ENCODE measurements at places on chromosomes 16 and 17.
A peak's percentile ranks its signal among the peaks of the same experiment; 100 is the strongest.

- DNase-seq = no peak
These were observed 31.6 kb downstream of the CYB5D2 start for GRCh38 chr17:4174556-4174955.

- no peak for DNase-seq
These were observed 13.2 kb upstream of the NUP93 start for GRCh38 chr16:56716761-56717160.

DNA sequence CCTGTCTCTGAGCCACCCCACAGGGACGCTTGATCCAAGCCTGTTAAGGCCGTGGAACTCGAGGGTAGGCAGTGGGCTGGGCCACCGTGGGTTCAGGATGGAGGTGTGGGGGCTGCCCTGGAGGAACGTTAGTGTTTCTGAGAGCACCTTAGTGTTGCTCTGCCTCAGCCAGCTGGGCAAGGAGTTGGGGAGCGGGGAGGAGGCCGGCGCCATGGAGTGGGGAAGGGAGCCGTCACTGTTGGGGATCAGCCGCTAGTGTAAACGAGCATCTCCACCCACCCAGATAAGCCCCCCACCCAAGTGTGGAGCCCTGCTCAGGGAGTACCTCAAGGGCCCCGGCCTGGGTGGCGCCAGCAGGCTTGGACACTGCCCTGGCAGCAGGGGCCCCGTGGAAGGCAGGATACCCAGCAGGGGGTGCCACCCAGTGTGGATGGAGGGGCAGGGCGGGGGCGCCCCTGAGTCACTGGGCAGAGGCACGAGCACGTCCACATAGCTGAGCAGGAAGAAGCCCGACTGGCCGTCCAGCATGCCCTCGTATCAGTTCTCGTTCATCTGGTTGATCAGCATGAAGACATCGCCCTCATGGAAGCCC lies 98.6 kb downstream of the KPNA2 start:
- peak; percentile 21 for DNase-seq

- DNase-seq = no peak
These were observed 219.7 kb downstream of the TMEM114 start for GRCh38 chr16:8370374-8371270.

GRCh38 chr16:75921281-75921680 lies 195.0 kb upstream of the CPHXL start:
- no peak for DNase-seq

GRCh38 chr17:36885771-36886377 lies 51.4 kb upstream of the LHX1 start:
- no peak for DNase-seq

GRCh38 chr17:33142705-33143299 lies 150.3 kb downstream of the ASIC2 start:
- no peak for DNase-seq

DNA sequence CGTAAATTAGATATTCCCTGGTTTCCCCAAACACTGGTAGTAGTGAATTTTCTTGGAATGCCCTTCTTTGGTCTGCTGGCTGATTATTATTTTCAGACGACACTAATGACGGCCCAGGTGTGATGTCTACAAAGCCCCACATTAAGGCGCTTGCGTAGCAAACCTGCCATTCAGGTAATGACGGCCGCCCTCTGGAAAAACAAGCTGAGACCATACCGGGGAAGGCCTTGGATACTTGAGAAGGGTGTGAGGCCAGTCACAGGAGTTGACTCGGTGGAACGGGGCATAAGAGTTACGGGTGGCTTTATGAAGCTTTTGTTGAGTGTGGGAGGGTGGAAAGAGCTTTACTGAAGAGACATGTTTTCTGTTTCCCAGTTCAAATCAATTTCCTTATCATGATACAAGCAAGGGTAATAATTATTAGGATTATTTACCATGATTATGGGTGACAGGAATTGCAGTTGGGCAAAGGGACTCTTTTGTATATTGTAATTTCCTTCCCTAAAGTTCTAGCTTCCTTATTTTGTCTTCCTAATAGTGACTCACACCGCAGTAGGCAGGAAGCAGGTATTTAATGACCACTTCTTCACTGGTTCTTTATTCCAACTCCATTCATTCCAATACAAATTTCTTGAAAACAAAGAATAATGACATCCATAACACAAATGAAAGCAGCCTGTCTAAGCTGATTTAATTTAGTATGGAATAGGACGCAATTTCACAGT lies 24.8 kb downstream of the KRT23 start:
- DNase-seq = no peak

DNA sequence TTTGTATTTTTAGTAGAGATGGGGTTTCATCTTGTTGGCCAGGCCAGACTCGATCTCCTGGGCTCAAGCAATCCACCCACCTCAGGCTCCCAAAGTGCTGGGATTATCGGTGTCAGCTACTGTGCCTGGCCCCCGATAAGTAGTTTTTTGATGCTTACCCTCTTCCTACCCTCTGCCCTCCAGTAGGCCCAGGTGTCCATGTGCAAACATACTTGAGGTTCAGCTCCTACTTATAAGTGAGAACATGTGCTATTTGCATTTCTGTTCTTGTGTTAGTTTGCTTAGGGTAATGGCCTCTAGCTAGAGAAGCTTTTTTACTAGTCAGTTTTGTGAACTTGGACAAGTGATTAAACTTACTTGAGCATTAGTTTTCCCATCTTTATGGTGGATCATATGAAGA lies 136.8 kb downstream of the HS3ST4 start:
- no peak for DNase-seq

DNA sequence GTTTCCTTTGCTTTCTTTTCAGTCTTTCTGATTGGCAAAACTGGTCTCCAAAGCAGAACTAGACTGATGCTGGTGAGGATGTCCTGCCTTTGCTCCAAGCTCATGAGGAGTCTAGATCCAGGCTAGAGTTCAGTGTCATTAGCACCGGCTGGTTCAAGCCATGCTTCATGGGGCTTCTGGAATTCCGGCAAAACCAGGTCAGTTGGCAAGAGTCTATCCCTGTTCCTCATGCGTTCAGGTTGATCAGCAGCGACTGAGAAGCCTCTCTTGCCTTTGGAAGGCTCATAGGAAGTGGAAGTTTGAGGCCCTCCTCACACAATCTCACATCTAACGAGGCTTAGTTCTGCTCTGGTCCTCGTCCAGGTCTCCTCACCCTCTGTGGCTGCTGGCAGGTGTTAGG lies 194.3 kb downstream of the HS3ST3A1 start:
- no peak for DNase-seq

DNA sequence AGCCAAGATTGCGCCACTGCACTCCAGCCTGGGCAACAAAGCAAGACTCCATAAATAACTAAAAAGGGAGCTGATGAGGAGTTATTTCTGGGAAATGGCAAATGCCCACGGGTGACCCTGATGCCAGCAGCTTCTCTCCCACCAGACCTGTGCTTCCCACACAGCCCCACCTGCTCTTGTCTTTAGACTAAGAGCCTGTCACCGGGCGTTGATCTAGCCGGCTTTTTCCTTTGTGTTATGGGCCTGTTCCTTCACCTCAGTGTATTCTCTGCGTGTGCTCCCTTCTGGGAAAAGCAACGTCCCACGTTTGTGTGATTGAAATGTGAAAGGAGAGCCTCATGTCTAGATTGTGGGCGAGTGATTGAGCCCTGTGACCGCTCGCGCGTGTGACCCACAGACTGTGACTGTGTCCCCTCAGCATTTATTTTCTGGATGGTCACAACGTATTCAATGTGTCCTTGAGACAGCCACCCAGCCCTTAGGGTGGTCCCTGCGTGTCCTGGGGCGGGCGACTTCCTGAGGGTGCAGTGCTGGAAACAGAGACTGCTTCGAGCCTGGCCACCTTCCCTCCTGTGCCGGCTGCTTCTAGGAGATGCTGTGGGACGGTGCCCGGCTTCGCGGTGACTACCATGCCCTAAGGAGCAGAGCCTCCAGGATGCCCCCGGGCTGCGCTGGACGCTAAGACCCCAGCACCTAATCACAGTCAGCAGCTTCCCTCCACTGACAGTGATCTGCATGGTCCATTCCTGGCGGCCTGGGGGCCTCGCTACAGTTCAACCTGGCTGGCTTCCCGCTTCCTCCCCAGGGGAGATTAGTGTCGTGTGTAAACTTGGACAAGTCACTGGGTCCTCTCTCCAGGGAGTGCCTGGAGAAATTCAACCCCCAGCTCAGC lies 7.8 kb upstream of the RNPS1 start:
- no peak for DNase-seq

DNA sequence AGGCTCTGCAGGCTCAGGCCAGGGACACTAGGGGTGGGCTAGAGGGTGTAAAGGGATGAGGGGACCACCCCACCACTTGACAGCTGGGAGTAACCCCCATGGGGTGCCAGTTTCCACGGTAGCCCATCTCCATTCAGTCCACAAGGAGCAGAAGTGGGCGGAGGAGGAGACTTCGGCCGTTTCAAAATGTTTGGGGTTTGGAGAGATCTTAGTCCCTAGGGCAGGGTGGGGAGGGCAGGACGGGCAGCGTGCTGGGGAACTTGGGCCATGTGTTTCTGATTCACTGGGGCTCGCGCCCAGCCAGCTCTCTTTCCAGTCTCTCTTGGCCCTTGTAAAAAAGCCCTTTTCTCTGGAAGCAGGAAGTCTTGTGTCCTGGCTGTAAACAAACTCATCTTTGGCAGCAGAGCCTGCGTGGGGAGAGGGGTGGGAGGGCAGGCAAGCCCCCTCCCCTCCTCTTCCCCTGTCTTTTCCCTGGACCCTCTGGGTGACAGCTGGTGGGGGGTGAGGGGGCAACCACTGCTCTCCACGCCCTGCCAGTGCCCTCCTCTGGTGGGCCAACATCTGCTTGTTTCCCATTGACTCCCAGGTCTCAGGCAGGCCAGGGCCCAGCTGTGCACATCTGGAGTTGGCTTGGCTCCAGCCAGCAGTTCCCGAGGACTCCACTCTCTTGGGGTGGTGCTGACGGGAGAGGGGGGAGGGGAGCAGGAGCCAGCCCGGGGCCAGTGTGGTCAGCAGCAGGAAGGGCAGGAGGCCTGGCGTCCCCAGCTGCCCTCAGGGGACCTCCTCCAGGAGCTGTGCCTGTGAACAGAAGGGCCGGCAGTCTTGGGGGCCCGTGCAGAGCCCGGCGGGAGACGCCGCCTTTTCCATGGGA lies 8.1 kb downstream of the CYGB start:
- peak; percentile 92 for DNase-seq

GRCh38 chr17:43018932-43019331 lies 3.3 kb downstream of the VAT1 start:
- no peak for DNase-seq

DNA sequence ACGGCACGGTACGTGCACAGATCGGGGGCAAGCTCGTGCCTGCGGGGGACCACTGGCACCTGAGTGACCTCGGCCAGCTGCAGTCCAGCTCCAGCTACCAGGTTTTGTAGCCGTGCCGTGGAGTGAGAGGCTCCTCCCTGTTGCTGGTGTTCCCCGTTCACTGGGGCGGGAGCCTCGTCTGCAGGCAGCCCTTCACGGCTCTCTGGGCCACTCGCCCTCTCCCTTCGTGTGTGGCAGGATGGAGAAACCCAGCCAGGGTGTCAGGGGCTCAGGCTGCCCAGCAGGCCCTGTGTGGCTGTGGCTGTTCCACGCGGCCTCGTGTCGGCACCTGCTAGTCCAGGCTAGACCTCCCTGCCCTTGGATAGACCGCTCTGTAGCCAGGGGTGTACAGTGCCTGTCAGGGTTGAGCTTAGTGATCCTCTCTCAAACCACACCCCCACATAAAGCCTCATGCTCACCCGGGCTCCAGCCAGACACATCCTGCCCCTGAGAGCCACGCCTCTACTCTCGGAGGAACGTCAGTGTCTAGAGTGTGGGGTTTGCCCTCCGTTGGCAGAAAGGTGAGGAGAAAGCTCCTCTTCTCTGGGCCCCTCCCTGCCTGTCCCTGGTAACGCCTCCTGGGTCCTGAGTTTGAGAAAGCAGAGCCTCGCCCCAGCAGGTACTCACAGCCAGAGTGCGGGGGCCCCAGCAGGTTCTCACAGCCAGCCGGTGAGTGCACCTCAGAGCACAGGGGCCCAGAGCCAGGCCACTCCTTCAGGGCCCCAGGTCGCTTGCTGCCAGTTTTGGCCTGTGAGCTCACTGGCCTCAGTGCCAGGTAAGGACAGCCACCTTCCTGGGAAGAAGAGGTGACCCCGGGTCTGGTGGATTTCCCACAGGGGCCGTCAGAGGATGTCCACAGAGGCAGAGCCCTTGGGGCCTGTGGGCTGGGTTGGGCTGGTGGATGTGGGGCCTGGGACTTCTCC lies 27.7 kb downstream of the NME3 start:
- DNase-seq = no peak

GRCh38 chr16:57643147-57643874 lies 14.9 kb downstream of the ADGRG1 start:
- DNase-seq = no peak

GRCh38 chr16:62256406-62256805 lies 220.2 kb upstream of the CDH8 start:
- DNase-seq = no peak

- no peak for DNase-seq
These were observed 19.9 kb upstream of the ZC3H18 start for GRCh38 chr16:88550246-88550661.

GRCh38 chr16:70267516-70267915 lies 15.8 kb upstream of the EXOSC6 start:
- no peak for DNase-seq

- no peak for DNase-seq
These were observed 2.1 kb downstream of the PPP1R1B start for GRCh38 chr17:39628655-39629493.

DNA sequence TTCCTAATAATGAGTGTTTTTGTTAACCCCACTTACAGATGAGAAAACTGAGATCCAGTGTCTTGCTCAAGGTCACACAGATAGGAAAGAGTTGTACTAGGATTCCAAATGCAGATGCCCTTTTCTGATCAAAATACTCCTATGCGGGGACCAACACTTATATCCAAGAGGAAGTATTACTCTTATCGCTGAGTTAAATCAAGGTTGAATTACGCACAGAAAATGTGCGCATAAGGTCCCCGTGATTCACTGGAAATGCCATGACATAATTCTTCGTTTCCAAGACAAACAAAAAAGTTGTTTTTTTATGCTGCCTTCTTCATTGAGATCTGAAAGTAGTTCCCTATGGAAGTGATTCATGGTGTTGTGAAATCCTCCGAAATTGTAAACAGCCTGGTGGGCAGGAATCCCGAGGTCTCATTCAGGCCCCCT lies 463.8 kb upstream of the HSBP1 start:
- DNase-seq = no peak

- no peak for DNase-seq
These were observed 31.0 kb upstream of the ARHGAP23 start for GRCh38 chr17:38397227-38397626.

GRCh38 chr17:45394913-45395568 lies 37.6 kb downstream of the ARHGAP27 start:
- DNase-seq = peak; percentile 76

DNA sequence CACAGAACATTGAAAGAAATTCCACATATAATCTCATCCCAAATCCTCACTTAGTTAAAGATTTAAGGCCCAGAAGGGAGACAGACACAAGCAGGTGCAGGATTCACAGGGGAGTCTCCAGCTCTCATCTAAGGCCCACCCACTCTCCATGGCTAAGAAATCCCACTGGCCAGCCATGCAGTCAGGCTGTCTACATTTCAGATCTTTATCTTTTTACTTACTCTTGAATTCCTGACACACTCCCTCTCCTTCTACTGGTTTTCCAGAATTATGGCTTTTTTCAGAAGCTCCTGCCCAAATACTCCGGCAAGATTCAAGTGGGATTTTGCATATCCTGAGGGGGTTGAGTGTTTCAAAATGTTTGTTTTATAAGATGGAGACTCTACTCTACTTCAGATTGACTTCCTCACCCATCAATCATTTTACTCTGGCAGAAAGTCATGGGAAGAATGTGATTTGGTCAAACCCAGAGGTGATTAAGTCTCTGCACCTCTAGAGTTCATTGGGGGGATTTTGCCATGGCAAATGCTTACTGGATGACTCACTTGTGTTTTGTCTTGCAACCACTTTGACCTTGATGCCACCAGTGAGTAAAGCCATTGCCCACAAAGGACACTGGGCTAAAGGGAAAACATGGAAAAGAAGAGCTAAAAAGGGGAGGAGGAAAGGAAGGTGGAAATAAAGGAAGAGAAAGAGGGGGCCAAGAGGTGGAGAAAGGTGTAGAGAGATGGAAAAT lies 688.8 kb upstream of the SALL1 start:
- no peak for DNase-seq
